ENCODE measurements at places on chromosomes 2 and 18.

GRCh38 chr2:42809131-42809818 lies 16.9 kb upstream of the HAAO start:
- no peak for DNase-seq

- no peak for DNase-seq
Measured at GRCh38 chr2:69251943-69252342, 135.1 kb downstream of the GFPT1 start.

DNA sequence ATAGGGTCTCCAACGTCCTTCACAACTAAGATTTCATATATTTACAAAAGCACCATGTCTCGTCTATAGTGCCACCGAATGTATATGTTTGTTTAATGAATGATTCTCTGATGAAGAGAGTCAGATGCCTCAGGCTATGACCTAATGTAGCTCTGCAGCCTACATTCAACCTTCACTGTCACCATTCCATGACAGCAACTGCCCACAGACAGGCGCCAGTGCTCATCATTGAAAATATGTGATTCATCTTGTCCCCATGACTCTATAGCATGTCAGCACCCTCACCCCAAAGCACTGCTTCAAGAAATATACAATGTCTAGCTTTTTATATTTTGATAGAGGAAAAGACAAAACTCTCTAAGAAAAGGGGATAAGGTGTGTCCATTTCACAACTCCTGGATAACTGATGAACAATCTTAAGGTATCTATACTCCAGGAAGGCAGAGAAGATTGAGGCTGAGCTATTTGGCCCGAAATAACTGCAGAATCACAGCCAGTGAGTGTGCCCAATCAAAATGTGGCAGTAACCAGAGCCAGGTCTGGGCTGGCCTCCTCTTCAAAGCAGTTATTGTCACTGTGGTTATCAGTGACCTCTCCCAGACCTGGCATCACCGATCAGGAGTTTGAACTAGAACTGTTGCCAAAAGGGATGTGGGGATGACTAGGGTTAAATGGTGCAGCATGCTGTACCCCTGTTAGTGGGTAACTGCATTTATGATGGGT lies 246.6 kb downstream of the SETBP1 start:
- DNase-seq: peak; percentile 49

GRCh38 chr2:37632310-37632709 lies 39.1 kb downstream of the CDC42EP3 start:
- no peak for DNase-seq

DNA sequence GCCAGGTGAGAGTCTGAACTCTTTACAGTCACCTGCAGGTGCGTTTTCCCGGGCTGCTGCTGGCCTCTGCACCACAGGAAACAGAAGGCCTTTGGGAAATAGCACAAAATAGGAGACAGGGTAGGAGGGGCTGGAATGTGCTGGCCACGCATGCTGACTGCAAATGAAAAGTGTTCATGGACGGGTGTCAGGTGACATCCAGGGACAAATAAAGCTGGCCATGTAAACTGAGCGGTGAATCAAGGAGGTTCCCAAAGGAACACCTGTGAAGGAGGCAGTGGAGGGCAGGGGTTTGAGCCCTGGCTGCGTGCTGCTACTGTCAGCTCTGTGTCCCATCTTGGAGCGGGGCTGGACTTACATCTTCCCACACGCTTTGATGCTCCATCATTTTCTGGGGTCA lies 42.4 kb upstream of the GBX2 start:
- DNase-seq: no peak

DNA sequence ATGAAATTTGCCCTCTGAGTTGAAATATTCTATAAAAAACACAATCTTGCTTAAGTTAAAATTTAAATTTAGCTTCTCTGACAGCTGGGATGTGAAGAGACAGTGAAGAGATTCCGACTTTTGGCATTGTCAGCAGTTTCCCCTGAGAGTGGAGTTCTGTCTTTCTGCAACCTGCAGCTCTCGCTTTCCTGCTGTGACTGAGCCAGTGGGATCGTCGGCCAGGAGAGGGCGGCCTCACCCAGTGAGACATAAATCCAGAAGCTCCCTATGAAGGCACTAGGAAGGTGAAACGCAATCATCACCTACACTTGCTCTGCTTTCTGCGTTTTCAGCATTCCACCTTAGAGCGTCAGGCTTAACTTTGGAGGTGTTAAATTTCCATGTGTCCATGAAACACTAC lies 75.4 kb upstream of the HNMT start:
- peak; percentile 17 for DNase-seq

- DNase-seq: no peak
Measured at GRCh38 chr18:31943878-31944816, 1.2 kb upstream of the TRAPPC8 start.

DNA sequence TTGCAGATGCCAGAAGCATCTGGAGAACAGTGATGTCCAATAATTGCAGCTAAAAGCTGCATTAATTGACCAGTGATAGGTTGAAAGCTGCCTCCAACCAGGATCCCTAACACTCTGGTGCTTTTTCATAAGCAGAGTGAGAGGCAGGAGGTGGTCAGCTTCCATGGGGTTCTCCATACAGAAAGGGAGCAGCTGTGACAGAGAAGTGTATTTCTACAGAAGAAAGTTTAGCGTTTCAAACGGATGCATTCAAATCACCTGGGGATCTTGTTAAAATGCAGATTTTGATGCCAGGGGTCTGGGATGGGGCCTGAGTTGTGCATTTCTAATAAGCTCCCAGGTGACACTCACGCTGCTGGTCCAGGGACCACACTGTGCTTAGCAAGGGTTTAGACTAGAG lies 216.5 kb upstream of the NRP2 start:
- no peak for DNase-seq

- DNase-seq: no peak
Measured at GRCh38 chr2:1600191-1601066, 143.9 kb downstream of the PXDN start.

GRCh38 chr2:37367984-37368383 lies 23.6 kb downstream of the QPCT start:
- DNase-seq: no peak

DNA sequence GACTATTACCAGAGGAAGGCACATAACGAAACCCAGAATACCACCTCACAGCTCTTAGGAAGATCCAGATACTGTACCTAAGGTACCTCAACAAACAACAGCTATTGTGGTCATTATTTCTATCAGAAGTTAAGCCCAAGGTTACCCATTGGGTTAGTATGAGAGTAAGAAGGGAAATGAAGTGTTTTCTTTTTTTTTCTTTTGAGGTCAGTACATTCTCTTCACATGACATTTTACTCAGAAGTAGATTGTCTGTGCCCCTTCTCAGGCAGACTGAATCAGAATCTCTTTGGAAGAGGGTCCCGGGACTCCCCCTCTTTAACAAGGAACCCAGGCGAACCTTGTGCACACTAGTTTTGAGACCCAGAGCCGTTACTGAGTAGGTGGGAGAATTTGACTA lies 233.7 kb upstream of the CXCR4 start:
- no peak for DNase-seq

- DNase-seq: no peak
Measured at GRCh38 chr18:55246278-55246677, 287.0 kb upstream of the CCDC68 start.

- no peak for DNase-seq
Measured at GRCh38 chr2:120783371-120783791, 47.7 kb downstream of the GLI2 start.

GRCh38 chr2:17604050-17604449 lies 63.6 kb downstream of the VSNL1 start:
- no peak for DNase-seq

DNA sequence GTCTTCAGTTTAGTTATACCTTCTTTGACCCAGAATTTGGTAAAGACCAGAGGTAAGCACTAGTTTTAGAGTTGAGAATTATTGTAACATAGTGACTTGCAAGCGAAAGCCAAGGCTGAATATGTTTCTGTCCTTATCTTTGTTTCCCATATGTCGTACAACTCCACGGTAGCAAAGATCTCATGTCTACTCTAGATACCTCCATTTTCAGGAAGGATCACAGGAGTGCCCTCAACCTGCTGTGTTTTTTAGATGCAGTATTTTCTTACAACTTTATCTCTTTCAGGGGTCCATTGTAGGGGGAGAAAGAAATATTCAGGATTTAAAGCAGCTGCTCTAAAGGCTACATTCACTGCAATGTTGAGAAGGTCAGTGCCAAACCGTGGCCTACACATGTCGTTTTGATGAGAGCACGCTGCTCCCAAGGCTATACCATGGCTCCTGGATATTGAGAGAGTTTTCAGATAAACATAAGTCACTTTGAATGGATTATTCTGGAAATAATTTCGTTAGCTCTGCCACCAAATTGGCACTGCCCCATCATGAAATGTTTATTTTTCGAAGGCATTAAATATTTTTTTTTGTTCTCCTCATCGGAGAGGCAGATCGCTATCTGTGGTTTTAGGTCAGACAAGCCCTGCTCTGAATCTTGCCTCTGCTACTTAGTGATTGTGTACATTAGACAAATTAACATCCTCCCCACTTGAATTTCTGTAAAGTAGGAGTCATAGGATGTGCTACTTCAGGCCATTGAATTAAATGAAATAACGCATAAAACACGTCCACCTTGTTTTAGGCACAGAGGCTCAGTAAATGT lies 2.1 kb downstream of the RHBDD1 start:
- DNase-seq: no peak

DNA sequence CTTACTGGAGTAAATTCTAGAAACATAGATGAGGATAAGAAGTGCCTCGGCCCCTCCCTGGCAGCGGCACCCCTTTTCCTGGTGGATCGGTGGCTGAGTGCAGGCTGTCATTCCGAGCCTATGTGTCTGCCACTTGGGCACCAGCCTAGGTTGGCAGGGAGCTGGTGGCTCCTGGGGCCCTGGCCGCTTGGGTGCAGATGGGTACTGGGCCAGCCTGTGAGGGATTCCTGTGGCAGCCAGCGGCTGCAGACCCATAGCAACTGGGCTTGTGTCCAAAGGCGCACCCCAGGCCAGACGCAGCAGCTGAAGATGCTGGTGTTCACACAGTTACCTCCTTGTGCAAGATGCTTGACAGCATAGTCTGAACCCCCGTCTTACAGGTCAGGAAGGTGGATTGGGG lies 2.8 kb downstream of the SNORC start:
- no peak for DNase-seq

GRCh38 chr2:121776885-121777698 lies 21.6 kb downstream of the TSN start:
- no peak for DNase-seq

DNA sequence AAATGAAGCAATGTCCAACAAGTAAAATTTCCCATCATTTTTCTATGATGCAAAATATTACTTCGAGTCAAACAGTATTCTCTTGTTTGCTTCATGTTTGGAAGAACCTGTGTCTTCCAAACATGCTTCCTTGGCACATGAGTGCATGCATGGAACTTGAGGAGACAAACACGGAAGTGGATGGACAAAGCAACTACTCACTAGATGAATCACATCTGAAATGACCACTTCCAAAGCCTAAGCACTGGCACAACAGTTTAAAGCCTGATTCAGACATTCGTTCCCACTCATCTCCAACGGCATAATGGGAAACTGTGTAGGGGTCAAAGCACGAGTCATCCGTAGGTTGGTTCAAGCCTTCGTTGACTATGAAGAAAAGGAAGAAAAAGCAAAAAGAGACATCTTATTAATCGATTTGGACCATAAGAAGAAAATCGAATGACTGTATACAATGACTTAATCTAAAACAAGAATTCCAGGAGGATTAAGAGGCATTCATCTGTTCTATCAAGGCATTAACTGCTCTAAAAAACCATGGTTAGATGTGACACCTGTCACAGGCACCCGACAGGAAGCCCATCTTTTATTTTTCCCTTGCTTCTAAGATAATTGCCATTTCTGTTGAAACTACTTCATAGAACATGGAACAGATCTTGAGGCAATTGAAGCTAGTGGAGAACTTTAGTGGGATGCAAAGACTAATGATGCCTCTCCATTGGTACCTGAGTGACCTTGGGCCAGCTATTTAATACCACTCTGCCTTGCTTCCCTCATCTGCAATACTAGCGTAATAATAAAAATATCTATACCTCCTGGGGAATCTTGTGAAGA lies 56.0 kb downstream of the ATIC start:
- DNase-seq: peak; percentile 52

GRCh38 chr18:50465211-50466153 lies 90.6 kb downstream of the SKA1 start:
- peak; percentile 2 for DNase-seq

GRCh38 chr2:77086478-77086877 lies 435.7 kb downstream of the LRRTM4 start:
- DNase-seq: no peak

DNA sequence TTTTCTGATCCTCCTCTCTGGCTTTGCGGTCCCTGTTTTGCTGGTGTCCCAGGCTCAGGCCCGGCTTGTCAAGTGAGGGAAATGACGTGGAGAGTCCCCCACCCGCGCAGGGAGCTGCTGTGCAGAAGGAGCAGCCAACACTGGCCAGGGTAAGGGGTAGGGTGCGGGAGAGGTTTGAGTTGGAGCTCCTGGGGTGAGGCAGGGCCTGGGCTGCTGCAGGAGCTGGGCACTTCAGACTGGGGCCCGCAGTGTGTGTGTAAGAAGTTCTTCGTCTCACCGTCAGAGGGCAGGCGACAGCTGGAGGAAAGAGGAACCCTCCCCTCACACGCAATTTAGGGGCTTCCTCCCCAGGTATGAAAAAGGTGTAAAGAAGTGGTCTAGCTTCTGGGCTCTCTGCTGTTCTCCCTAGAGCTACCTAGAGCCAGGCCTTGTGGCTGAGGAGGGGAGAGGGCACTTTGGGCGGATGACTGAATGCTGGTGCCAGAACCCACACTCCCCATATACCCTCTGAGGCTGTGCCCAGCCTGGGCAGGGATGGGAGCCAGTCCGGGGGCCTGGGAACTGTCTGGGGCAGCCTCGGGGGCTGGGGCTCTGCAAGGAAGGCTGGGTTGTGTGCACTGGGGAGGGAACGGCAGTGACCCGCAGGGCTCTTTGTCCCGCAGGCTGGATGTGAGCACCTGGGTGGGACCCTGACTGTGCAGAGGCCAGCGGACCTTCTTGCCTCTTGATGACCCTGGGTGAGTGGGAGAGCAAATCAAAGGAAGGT lies 11.8 kb downstream of the CELF4 start:
- DNase-seq: peak; percentile 7

DNA sequence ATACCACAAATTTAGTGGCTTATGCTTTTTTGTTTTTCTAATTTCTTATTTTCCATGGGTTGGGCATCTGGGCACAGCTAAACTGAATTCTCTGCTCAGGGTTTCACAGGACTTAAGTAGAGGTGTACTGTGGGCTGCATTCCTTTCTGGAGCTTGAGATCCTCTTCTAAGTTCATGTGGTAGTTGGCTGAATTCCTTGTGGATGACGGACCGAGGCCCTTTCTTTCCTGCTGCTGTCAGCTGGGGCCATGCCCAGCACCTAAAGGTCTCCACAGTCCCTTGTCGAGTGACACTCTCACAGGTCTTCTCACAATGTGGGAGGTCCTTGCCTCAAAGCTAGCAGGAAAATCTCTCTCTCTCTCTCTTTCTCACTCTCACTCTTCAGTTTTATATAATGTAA lies 433.5 kb upstream of the LRATD1 start:
- no peak for DNase-seq

DNA sequence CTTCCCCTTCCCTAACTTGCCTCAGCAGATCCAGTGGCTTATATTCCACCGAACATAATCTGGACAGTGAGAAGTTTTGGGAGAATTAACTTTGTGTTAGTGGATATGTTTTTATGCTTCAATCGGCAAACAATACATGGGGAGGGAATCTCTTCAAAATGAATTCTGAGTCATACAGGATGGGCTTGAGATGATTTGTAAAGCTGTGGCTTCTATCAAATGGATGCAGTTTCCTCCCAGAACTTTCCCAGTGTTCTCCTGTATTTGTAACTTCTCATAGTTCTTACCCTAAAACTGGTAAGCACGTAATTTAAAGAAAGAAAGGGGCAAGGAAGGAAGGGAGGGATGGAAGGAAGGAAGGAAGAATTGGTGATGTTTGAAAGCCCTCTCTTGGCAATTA lies 36.8 kb downstream of the PDCL3 start:
- no peak for DNase-seq

Measured in suppressor macrophage treated with lipopolysaccharide for 1 hour (primary cell).